ENCODE measurements at places on chromosomes 12 and 14.

DNA sequence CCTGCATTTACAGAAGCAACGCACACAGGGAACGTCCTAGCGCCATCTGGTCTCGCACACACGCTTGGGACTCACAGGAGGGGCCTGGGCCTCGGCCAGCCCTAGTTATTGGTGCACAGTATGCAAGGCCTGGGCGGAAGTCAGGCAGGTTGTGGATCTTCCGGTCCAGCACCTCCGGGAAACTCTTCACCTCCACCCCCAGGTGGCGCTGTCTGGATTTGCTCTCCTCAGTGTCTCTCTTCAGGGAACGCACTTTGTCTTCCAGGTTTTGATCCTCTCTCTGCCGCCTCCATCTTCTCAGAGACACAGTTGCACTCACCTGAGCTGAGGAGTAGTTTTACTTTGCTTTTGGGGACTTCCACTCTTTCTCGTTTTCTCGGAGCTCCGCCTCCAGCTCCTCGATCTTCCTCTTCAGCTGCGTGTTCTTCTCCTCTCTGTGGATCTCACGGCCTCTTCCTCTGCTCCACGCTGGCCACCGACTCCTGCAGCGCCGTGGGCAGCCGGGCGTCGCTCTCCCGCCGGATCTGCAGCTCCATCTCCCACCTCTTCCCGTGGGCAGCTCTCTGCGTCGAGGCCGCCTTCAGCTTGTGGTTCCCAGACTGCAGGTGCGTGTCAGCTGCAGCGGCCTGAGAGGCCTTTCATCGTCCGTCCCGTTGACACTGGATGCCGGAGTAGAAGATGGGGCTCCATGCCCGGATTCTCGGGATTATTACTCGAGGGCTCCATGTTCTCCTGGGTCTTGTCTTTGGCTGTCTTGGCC, 933.8 kb downstream of the TMEM121 start:
- DNase-seq: no peak

DNA sequence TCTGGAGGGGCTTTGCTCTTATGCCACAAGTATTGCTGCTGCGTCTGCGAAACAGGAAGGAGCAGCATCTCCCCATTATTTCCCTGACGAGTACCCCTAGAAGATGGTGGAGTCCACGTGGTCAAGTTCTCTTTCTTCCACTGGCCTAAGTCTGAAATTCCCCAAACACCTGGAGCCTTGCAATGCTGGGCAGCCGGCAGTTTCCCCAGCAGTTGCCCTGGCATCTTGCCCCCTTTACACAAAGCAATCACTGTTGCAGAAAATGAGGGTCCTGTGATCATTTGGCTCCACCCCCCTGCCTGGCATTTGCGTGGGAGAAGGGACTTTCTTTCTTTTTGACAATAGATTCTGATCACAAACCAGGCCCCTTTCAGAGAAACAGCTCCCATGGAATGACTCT, 56.9 kb downstream of the FOS start:
- no peak for DNase-seq

DNA sequence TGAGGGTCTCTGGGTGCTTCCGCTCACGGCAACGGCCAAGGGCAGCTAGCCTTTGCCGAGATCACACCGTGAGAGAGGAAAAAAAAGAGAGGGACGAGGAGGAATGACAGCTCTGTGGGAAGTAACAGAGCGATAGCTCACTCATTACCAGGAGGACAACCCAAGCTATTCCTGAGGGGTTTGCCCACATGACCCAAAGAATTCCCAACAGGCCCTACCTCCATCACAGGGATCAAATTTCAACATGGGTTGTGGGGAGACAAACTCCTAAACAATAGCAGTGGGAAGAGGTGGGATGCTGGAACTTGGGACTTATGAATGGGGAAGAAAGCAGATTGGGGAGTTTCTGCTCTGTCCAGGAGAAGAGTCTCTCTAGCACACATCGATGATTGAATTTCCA, 180.6 kb downstream of the LRRK2 start:
- no peak for DNase-seq

GRCh38 chr14:59772233-59772632, 98.3 kb downstream of the RTN1 start:
- DNase-seq: peak; percentile 56

GRCh38 chr12:109892748-109893147, 7.3 kb upstream of the TCHP start:
- no peak for DNase-seq

DNA sequence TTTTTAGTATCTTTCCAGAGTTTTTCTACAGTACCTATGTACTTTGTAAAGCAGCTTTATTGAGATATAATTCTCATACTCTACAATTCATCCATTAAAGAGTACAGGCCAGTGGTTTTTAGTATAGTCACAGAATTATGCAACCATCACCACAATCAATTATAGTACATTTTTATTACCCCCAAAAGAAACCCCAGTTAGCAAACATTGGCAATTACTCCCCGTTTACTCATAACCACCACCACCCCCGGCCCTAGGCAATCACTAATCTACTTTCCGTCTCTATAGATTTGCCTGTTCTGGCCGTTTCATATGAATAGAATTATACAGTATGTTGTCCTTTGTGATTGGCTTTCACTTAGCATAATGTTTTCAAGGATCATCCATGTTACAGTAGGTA, 119.8 kb downstream of the KICS2 start:
- no peak for DNase-seq

GRCh38 chr12:103998976-103999375, 33.3 kb downstream of the TDG start:
- no peak for DNase-seq

DNA sequence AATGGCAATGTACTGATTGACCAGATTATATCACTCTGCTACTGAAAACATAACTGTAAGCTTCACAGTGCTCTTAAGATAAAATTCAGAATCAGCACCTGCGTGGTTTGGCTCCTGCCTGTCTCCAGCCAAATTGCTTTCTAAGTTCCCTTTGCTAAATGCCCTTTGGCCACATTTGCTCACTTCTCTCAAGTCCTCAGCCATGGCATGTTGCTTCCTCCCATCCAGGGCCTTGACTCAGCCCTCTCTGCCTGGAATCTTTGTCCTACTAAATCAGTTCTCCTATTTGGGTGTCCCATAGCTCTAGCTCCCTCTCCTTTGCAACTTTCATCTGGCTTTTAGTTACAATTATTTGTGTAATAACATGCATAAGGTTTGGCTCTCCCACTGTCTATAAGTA, 71.4 kb downstream of the KCNK10 start:
- DNase-seq: no peak

GRCh38 chr12:96985515-96986362, 78.7 kb downstream of the NEDD1 start:
- no peak for DNase-seq

DNA sequence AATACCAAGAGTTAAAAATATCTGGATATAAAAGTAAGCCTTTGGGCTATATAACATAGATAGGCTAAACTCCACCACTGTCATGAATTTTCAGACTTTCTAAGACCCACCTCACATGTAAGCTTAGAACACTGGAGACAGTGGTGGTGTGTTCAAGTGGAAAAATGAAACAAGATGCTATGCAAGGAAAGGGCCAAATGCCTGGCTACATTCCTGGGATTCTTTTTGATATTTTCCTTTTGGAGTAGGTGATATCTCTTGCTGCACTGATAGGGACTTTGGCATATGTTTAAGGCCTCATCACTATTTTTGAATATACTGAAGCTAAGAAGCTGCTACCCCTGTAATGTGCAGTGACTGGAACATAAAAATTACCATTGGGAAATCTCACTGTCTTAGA, 341.3 kb downstream of the SLC16A7 start:
- no peak for DNase-seq

GRCh38 chr12:90854136-90854689, 100.8 kb downstream of the CCER1 start:
- peak; percentile 27 for DNase-seq

GRCh38 chr12:3204730-3205531, 127.8 kb downstream of the TSPAN9 start:
- DNase-seq: no peak

All from glomerular endothelial cell (primary cell).